ENCODE measurements at places on chromosomes 4 and X.

GRCh38 chr4:123706973-123707372, 310.4 kb downstream of the SPRY1 start:
- no peaks in the 10 kb centered on the region for H3K27me3 ChIP-seq
- H3K27ac ChIP-seq = no peak overlapping the region
- no peak overlapping the region for H3K4me3 ChIP-seq

- H3K27ac ChIP-seq = no peak overlapping the region
- H3K4me3 ChIP-seq = no peak overlapping the region
- no peak for DNase-seq
- peaks cover 7% of the 10 kb centered on the region for H3K27me3 ChIP-seq
- peaks cover 1% of the 10 kb centered on the region for H3K36me3 ChIP-seq
Observed at GRCh38 chr4:62571494-62571893, 1371.4 kb downstream of the ADGRL3 start.

DNA sequence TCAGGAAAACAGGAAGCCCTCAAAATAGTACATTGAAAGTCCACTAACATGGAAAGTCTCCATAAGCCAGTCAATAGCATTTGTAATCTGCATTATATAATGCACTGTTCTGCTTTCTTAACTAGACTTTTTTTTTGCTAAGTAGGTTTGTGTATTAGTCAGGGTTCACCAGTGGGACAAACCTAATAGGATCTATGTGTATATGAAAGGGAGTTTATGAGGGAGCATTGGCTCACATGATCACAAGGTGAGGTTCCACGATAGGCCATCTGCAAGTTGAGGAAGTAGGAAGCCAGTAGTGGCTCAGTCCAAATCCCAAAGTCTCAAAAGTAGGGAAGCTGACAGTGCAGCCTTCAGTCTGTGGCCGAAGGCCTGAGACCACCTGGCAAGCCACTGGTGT, 116.0 kb downstream of the MXRA5 start:
- no peak overlapping the region for H3K4me3 ChIP-seq
- peaks cover 34% of the 10 kb centered on the region for H3K4me1 ChIP-seq
- H3K27ac ChIP-seq = no peak overlapping the region
- no peak for DNase-seq
- H3K36me3 ChIP-seq = no peaks in the 10 kb centered on the region
- H3K27me3 ChIP-seq = no peaks in the 10 kb centered on the region

- no peak overlapping the region for H3K4me3 ChIP-seq
- H3K4me1 ChIP-seq = peaks cover 70% of the 10 kb centered on the region
- H3K27me3 ChIP-seq = no peaks in the 10 kb centered on the region
- peak overlapping the region; percentile 81 for H3K27ac ChIP-seq
- peaks cover 18% of the 10 kb centered on the region for H3K36me3 ChIP-seq
Observed at GRCh38 chr4:76764251-76764650, 133.7 kb downstream of the SOWAHB start.

DNA sequence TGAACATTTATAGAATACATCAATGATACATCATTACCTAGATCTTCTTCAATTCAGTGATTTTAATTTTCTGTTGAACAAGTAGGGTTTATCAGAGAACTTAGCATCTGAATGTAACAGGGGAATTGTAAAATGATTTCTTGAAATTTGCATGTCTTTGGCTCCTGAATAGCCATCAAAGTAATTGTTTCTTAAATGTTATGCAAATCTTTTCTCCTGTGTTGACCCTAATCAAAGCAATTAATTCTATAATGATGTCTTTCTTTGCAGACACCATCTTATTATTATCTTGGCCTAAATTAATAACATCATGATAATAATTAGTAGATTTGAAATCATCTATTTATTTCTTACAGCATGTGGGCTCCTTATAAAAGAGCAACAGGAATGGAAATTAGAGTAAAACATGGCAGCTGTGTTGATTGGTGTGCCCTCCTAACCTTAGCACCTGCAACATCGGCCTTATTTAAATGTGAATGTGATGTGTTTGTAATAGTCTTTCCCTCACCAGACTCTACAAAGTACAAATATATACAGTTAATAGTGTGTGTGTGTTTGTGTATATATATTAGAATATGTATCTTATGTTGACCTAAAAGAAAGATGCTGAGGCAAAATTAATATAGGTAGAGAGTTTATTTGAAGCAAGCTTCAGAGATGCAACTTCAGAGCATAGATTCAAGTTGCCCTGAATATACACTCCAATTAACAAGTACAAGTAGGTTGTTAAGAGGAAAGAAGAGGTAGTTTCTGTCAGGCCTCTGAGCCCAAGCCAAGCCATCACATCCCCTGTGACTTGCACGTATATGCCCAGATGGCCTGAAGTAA, 328.0 kb upstream of the TECRL start:
- peaks cover 2% of the 10 kb centered on the region for H3K36me3 ChIP-seq
- no peak overlapping the region for H3K27ac ChIP-seq
- H3K27me3 ChIP-seq = peaks cover 3% of the 10 kb centered on the region

GRCh38 chrX:68175562-68175961, 257.7 kb downstream of the OPHN1 start:
- H3K27me3 ChIP-seq = no peaks in the 10 kb centered on the region
- no peak overlapping the region for H3K27ac ChIP-seq
- H3K36me3 ChIP-seq = no peaks in the 10 kb centered on the region
- H3K4me1 ChIP-seq = peaks cover 9% of the 10 kb centered on the region

DNA sequence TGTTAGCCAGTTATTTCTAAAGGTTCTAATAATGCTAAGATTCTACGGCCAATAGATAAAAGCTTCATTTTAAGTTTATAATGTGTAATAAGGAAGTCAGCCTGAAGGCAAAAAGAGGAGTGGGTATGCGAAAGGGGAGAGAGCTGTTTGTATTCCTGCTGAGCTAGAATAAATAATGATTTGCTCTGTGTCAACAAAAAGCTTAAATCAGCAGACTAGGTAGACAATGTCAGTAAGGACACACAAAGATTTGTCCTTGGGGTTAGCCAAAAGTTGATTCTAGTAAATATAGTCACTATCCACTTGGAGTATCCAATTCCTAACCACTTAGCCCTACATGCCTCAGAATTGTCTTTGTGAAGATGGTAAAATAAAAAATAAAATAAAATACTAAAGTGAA, 90.3 kb upstream of the GRIA3 start:
- no peak for DNase-seq
- no peaks in the 10 kb centered on the region for H3K27me3 ChIP-seq
- no peak overlapping the region for H3K27ac ChIP-seq
- no peaks in the 10 kb centered on the region for H3K4me1 ChIP-seq
- H3K36me3 ChIP-seq = no peaks in the 10 kb centered on the region

DNA sequence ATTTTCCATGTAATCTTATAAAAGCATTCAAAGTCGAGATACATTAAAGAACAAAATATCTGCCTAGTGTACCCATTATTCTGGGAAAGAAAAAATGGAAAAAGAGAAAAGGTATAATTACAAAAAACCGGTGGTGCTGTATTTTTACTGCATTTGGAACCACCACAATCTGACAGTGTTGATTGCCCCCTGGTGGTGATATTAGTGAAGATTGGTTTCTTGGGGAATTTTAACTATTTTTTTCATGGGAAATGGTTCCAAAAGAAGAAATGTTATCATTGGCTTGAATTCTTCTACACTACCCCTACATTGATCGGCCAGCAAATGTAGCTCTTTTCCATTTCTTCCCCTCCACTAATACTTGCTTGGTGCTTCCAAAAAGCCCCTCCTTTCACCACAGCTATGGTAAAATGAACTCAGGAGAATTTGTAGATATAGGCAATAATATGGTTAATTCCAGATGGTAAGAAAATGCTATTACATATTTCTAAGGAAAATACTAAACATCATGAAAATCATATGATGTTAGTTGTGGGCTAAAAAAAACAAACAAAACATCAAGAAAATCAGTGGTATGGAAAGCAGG, 50.0 kb downstream of the COX18 start:
- H3K27me3 ChIP-seq = peaks cover 13% of the 10 kb centered on the region
- H3K4me1 ChIP-seq = peaks cover 13% of the 10 kb centered on the region
- peaks cover 3% of the 10 kb centered on the region for H3K36me3 ChIP-seq
- no peak overlapping the region for H3K27ac ChIP-seq
- DNase-seq = no peak
- H3K4me3 ChIP-seq = no peak overlapping the region

- no peak for DNase-seq
- H3K36me3 ChIP-seq = peaks cover 18% of the 10 kb centered on the region
- peaks cover 21% of the 10 kb centered on the region for H3K4me1 ChIP-seq
- no peak overlapping the region for H3K4me3 ChIP-seq
- no peak overlapping the region for H3K27ac ChIP-seq
- no peaks in the 10 kb centered on the region for H3K27me3 ChIP-seq
Observed at GRCh38 chrX:12972243-12972642, 2.7 kb upstream of the TMSB4X start.

GRCh38 chr4:139734201-139734874, 68.7 kb downstream of the MGST2 start:
- H3K4me1 ChIP-seq = peaks cover 18% of the 10 kb centered on the region
- no peak for DNase-seq
- no peaks in the 10 kb centered on the region for H3K27me3 ChIP-seq
- H3K4me3 ChIP-seq = peak overlapping the region; percentile 77
